ENCODE measurements at places on chromosomes 7 and 10.

DNA sequence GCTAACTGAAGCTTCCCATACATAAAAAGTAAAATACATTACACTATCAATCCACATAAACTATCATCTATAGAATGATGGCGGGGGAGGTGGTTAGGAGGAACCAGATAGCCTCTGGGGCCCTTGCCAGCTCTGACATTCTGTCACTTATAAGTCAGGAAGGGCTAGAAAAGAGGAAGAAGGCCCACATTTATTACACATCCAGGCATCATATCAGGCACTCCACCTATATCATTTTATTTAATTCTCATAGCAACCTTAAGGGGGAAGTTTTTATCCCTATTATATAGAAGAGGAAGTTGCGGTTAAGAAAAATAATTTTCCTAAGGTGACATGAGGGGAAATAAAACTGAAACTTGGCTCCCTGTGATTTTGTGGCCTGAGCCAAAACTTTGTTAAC is 29.9 kb downstream of the HEPACAM2 start:
- DNase-seq = no peak

DNA sequence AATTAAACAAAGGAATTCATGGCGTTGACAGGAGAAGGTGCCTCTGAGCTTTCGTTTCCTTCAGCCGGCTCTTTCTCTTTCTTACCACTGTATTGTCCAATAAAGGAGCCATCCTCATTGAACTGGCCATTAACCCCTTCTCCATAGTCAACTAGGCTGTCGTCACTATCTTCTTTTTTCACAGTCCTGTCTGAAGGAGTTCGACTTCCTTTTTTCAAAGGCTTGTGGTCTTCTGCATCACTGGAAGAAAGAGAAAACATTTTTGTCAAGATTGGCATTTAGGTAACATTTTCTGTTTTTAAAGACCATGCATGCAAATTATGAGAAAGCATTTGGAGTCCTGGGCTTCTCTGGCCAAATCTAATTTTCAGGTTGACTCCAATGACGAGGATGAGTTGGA is 19.7 kb upstream of the LAMB4 start:
- no peak for DNase-seq

GRCh38 chr10:113859261-113859660 is 4.8 kb downstream of the NHLRC2 start:
- no peak for DNase-seq

DNA sequence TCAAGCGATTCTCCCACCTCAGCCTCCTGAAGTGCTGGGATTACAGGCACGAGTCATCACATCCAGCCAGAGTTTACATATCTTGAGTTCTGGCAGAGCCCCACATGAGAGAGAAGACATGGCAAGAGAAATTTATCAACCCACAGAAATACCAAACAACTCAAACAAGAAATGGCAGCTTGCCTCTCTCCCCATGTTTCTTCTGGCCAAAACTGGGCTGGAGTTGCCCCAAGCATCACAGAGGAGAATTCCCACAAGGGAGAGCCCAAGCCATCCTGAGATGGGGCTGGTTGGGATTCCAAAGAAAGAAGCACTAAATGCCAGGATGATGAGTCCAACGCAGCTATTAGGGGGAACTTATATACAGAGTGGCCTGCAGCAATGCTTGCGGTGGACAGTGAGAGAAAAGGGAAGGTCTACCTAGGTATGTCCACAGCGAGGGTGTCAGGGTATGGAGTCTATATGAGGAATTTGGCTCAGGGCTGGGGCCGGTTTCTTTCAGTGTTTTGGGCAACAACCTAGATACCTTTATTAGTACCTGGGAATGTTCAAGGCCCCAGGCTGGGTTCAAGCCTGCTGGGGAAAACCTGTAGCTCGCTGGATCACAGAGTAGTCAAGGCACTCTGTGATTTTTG is 14.5 kb upstream of the PAX4 start:
- DNase-seq = no peak

- DNase-seq = no peak
These were observed 23.2 kb downstream of the DPCD start for GRCh38 chr10:101611096-101611905.

DNA sequence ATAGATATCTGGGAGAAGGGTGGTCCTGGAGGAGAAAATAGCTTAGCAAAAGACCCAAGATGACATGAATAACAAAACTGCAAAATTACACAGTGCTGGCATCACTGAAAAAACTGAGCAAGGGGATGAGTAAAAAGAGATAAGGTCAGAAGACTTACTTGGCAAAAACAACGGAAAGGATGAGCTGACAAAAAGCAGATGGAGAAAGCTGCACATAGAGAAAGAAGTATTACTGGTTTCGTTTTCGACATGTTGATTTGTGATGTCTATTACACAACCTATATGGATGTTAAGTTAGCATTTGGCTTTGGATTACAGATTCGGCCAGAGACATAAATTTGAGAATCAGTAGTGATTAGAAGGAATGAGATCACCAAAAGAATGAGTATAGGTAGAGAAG is 132.1 kb downstream of the MACC1 start:
- no peak for DNase-seq
